ENCODE measurements at places on chromosomes 7 and 10.

DNA sequence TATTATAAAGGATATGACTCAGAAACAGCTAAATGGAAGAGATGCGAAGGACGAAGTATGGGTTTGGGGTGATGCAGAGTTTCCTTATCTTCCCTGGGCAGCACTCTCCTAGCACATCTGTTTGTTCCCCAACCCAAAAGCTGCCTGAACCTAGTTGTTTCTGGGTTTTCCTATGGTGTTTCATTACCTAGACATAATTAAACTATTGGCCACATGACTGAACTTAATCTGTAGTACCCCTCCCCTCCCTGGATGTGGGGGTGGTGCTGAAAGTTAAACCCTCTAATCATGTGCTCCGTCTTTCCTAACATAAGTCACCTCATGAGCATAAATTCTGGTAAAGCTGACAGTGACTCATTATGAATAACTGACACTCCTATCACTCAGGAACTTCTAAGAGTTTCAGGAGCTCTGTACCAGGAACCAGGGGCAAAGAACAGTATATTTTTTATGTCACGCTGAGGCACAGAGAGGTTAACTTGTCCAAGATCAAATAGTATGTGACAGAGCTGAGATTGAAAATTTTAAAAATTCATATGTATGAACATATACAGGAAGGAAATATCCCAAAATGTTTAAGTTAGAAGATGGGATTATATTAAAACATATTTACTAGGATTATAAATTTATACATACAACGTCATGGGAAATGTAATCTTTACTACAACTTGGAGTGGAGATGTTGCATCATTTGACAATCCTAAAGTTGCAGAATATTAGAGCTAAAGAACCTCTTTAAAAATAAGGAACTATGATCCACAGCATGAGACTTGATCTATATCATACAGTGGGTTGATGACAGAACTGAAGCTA is 4.8 kb downstream of the STRIP2 start:
- no peak for DNase-seq

DNA sequence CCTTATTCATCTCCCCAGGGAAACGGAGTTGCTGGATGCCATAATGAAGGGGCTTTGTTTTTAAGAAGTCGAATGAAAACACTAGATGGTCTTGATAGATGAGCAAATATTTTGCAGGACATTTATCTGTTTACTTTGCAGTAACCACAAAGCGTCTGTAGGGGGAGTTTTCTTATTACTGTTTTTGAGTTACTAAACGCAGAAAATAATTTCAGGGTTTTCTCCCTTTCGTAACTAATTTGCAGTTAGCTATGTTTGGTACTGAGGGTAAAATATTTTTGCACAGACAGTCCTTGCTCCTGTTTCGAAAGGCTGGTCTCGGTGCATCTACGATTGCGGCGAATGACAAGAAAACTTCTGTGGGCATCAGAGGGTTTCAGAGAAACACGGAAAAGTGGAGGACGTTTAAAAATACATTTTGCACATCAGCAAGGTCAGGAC is 505.6 kb upstream of the MKI67 start:
- DNase-seq = peak; percentile 8

- DNase-seq = no peak
These were observed 19.4 kb downstream of the SPOCK2 start for GRCh38 chr10:72068901-72069446.

- DNase-seq = no peak
These were observed 35.6 kb downstream of the ANKMY2 start for GRCh38 chr7:16609842-16610450.

GRCh38 chr10:95423164-95424005 is 132.6 kb upstream of the PDLIM1 start:
- no peak for DNase-seq

DNA sequence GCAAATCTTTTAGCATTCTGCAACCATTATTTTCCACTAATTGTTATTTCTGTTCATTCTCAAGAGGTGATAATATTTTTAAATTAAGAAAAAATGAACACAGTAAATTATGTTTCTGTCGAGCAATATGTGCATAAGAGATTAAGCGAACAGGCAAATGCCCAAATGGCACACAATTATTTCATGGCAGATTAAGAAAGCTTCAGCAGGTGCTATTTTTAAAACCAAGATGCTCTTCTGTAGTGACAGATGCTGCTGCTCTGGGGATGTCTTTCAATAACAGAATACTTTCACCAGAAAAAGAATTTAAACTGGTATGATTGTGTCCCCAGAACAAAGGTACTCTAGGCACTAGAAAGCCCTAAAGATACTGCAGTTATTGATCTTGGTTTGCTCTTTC is 412.7 kb upstream of the SORCS1 start:
- no peak for DNase-seq

DNA sequence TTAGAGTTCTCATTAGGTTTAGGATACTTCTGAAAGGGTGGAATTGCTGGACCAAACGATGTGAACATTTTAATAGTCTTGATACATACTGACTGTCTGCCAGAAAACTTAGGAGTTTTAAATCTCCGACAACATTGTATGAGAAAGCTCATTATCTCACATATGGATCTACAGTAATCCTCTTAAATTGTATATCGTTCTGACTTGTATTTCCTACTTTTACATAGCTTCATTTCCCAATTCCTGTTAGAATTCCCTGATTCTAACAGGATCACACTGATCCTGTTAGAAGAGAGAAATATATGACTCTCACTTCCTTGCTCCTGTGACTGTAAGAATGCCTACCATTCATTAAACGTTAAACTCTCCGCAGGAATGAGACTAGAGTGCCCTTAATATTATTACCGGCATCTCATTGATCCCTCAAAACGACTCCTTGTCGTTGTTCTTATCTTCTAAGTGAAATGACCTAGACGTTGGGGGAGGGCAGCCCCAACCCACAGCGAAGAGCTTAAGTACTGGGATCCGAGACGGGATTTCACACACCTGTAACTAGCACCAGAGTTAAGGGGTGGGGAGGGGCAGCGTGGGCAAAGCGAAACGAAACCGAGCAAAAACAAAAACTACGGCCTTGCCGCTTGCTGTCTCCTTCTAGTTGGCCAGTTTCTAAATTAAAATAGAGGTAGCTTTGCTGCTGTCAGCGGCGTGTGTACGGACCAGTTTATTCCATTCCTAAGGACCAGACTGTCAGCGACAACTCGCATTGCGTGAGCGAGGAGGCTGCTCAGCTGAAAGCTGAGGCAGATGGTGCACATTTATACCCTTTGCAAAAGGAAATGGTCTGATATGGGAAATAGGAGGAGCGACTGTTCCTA is 678 bp upstream of the TMEM106B start:
- DNase-seq = no peak

- no peak for DNase-seq
These were observed 8.4 kb downstream of the VCL start for GRCh38 chr10:74006269-74006668.

GRCh38 chr7:157017603-157018327 is 7.3 kb upstream of the MNX1 start:
- no peak for DNase-seq

DNA sequence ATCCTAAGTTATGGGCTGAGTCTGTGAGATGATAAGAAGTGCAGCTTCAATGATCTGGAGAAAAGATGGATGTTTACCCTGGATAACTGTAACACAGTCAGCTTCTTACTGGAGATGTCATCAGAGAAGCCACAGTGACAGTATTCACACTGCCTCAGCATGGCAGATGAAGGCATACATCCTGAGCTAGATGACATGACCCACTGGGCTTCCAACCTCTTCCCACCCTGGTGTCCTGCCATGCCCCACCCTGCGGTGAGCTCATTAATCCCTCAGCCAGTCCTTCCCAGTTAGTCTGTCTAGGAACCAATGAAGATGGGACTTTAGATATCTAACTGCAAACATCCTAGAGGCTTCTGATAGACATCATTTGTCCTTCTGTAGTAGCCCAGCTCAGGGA is 213.8 kb downstream of the TAX1BP1 start:
- no peak for DNase-seq

DNA sequence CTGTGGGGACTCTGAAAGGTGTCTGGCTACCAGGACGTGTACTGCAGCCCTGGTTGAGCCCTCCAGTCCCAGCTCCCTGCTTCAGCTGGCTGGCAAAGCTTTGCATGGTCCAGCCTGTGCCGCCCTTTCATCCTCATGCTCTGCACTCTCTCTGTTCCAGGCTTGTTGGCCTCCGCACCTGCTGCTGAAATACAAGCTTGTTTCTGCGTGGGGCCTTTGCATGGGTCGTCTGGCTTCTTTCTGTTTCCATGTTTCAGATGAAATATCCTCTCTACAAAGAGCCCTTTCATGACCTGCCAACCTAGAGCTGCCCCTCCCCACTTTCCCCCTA is 45.9 kb downstream of the TSPAN15 start:
- no peak for DNase-seq

GRCh38 chr7:96993094-96993865 is 12.1 kb upstream of the DLX6 start:
- no peak for DNase-seq

DNA sequence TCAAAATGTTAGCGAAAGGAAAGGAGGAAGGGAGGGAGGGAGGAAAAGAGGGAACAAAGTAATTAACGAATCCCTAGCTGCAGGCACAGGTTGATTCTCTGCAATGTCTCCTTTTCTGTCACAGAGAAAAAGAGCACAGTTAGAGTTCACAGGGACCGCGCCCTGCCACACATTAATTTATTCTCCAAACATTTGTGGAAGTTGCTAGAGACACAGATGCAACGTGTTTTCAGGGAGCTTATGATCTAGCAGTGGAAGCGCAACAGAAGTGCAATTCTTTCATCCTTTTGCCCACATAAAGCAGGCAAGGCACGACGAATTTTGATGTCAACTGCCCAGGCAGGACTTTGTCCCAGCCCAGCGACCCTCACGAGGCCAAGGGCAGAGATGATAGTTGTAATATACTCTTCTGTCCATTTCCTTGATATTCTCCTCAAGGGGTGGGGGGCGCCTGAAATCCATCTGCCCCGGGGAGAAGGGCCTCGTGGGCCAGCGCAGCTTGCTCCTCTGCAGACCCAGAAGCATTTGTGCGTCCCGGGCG is 101.7 kb upstream of the ZNF438 start:
- no peak for DNase-seq

DNA sequence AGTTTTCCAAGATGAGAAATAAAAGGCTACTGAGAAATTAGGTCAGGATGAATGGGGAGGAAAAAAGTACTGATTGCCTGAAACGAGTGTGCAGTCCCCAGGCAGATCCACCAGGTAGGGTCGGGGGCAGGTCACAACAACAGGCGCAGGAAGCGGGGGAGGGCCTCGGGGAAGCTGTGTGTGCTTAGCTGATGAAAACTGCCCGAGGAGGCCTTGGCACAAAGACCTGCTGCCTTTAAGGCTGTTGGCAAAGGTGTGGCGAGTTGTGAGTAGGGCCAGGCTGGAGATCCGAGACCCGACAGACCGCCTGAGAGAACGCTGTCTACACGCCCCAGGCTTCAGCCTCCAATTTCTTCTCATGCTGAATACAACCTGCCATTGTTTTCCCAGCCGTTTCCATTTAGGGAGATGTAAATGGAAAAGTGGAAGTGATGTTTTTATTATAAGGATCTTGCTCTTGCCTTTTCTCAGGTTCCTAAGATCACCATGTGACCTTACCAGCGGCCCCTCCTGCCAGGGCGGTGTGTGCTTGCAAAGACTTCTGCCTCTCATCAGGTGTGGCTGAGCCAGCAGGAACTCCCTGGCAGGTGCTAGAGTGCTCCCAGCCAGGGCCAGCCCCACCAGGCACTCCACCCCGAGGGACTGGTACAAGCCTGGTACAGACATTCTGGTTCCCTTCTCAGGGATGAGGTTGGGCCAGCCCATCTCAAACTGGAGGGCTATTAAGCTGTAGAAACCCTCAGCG is 60.8 kb downstream of the DLG5 start:
- no peak for DNase-seq

GRCh38 chr10:116671274-116671926 is 50.6 kb downstream of the PNLIPRP2 start:
- no peak for DNase-seq

- no peak for DNase-seq
These were observed 124.6 kb downstream of the AUTS2 start for GRCh38 chr7:69722843-69723242.

DNA sequence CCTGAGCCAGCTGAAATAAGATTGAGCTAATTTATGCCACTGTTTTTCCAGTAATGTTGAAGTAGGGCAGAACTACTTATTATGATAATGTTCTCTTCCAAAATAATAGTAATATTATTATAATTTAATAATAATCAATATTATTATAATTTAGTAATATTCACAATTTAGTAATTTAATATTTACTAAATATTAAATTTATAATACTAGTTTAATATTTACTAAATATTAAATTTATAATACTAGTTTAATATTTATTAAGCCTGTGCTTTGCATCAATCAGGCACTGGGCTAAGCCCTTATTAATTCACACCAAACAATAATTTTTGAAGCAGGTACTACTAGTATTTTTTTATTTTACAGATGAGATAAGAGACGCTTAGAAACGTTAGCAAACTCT is 170.1 kb downstream of the BBS9 start:
- DNase-seq = no peak

DNA sequence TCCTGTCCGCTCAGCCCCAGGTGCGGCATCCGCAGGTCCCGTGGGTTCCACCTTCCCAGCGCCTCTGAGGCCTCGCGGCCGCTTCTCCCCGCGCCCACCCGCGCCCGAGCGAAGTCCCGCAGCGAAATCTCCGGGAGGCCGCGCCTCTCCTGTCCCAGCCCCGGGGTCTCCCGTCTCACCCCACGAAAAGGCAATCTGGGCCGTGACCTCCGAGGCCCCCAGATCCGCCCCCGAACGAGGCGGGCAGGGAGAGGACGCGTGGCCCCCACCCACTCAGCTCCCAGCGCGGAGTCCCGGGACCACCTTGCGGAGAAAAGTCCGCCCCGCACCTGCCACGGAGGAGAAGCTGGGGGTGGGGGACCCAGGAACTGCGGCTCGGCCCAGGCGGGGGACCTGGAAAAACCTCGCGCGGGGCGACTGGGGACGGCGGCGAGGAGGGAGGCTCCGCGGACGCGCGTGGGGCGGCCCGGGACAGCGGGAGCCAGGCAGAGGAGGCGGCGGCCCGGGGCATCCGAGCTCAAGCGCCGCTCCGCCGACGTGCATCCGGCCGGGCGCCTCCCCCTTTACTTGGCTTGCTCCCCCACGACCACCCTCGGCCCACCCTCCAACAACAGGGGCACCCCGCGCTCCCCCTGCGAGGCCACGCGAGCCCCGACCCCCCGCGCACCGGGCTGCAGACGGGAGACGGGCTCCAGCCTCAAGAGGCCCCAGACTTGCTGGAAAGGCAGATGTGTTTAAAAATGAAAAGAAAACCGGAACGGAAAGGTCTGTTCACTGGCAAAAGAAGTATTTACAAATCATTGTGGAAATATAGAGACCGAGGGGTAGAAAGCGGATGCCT is 33.0 kb upstream of the RNF32 start:
- DNase-seq = no peak

GRCh38 chr7:23915236-23915635 is 205.2 kb downstream of the STK31 start:
- no peak for DNase-seq

- DNase-seq = no peak
These were observed 613 bp downstream of the USP6NL start for GRCh38 chr10:11610826-11611247.

- no peak for DNase-seq
These were observed 284.7 kb upstream of the AKR1E2 start for GRCh38 chr10:4541292-4541691.

DNA sequence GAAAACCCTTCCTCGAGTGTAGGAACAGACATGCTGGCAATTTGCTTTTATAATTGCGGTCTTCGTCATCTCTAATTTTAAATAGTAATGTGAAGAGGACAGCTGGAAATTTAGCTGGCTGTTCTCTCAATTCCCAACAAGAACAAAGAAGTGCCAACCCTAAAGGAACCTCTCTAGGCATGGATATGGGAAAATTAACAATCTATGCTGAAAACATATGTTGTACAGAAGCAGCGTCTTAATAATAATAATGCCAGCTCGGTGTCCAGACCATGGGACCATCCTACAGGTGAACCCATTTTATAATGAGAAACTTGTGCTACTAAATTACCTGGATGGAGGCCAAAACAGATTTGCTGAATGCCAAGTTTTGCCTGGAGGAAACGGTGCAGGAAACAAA is 641.4 kb upstream of the MGMT start:
- no peak for DNase-seq
